NCI-H187 treated with DMSO at 0.1 percent for 48 hours (cell line): ENCODE measurements at places on chromosomes 7 and 10.

DNA sequence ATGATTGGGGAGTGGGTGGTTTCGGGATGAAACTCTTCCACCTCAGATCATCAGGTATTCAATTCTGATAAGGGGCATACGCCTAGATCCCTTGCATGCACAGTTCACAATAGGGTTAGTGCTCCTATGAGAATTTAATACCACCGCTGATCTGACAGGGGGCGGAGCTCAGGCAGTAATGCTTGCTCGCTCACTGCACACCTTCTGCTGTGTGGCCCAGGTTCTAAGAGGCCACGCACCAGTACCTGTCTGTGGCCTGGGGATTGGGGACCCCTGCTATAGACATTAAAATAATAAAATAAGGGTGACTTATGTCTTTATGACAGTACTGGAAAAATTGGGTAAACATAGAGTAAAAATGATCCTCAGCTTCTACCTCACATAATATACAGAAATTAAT lies 66.1 kb downstream of the SAMD9 start:
- no peak for DNase-seq

DNA sequence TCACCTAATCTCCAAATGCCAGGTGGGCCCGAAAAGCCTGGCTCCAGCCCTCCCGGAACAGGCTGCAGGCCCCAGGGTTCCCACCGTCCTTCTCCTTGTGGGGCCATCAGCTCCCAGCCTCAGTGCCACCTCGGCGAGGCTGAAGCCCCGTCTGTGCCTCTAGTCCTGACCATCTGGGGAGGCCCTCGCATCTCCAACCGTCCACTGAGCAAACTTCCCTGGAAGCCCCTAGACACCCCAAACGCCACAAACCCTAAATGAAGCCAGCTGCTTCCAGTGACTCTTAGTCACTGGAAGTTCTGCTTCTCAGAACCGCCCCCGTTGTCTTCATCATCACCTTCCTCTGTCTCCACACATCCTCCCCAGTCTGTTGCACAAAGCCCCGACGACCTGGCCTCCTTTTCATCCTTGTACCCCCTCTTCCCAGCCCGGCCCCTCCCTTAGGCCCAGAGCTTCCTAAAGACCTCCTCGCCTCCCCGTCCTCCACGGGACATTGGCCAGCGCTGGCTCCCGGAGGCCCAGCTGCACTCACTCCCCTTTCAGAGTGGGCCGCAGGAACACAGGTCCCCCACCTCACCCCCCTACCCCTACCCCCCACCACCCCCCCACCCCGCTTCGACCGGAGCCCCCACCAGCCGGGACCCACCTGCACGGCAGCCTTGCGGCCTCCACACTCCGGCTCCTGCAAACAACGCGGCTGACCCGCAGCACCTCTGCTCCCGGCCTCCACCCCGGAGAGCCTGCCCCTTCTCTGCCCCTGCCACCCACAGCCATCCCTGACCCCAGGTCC lies 1.1 kb upstream of the DIP2C start:
- no peak for DNase-seq

DNA sequence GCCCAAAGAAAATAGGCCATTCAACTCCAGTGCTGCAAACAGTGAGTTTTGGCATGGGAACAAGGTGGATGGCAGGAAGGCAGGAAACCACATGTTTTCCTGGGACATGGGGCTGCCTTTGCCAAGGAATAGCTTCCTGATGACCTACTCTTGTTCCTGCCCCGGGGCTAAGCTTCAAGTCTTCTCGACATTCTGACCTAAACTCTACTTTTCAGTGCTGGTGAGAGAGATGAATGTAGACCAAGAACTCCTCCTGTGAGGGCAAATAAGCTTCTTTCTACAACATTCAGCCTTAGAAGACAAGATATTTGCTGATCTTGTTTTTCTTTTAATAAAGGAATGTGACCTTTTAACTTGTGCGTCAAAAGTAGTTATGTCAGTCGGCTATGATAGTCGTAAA lies 199.0 kb downstream of the GPR37 start:
- DNase-seq: no peak

DNA sequence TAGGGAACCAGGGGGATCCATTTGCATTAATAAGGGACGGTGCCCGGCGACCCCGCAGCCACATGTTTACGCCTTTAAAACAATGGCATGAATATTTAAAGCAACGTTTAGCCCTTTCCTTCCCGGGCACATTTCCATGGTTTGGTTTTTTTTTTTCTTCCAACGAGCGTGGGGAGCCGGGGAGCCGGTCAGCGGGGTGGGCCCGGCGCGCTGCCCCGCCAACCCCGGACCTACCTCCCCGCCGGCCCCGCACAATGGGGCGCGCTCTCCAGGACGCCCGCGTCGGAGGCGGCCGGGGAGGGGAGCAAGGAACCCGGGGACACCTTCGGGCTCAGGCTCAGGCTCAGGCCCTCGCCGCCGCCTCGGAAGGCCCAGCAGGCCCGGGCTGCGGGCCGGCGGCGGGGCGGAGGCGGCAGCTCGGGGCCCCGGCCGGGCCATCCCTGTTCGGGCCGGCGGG lies 1.0 kb downstream of the SEPHS1 start:
- DNase-seq: no peak

DNA sequence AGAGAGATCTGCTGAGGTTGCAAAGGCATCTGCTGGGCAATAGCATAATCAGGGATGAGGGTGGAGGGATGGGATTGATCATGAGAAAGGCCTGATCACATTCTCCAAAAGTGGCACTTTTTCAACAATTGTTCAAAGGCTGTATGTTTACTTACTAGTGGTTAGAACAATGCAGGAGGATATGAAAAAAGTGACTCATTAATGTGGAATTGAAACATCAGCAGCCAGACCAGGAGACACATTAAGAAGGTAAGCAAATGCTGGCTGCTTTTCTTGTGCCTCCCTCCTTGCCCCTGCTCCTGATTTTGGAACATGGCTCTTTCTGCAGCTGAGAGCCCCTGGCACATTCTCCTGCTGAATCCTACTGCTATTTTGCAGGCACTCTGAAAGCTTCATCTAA lies 63.5 kb downstream of the FAM204A start:
- DNase-seq: no peak
